Ammon's horn (tissue), 1 donor: ENCODE measurements at places on chromosomes 1 and 21.

DNA sequence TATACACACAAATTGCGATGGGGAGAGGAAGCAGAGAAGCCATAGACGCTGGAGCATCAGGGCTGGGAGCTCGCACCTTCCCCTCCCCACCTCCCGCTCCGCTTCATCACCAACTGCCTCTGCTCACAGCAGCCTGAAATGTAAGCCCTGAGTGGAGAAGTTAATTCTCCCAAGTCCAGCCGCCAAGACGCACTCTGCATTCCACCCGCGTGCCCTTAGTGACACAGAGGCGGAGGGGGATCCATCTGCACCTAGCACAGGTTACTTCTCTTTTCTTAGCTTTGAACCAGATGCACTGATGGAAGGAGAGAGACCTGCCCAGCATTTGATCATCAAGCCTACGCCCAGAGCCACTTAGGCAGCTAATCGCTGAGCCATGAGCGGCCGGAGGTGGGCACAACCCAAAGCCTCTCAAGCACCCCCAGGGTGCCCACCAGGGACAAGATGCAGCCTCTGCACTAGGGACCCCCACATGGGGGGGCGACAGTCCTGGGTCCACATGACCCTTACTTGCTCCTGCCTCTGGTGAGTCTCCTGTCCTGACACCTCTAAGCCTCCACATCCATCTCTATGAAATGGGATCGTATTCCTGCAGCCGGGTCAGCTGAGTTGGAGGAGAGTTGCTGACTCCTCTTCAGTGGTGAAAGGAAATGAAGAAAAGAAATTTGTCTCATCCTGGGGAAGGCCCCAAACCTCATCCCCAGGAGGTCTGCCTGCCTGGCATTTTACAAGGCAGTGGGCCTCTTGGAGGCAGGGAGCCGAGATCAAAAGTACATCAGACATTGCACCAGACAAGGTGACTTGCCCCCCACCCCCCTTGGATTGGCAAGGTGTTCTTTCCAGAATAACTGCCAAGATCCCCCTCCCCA lies 316.2 kb downstream of the MATN1 start:
- DNase-seq, result no peak

DNA sequence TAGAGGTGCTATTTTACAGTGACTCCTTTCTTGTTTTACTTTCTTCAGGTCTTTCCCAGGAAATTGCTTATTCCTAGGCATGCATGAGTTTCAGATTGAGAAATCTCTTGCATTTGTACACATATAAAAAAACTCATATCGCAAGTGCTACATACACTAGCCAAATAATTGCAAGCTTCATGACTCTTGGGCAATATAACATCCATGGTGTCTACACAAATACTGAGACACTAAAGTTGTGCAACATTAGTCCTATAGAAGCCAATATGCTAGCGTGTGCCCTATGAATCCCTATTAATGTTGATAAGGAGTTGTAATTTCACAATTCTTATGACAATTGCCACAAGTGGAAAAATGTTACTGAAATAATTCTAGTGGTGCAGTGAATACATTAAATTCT lies 591.0 kb downstream of the ADGRL2 start:
- no peak for DNase-seq

GRCh38 chr1:70084314-70084915 lies 121.0 kb downstream of the LRRC40 start:
- DNase-seq, result no peak

DNA sequence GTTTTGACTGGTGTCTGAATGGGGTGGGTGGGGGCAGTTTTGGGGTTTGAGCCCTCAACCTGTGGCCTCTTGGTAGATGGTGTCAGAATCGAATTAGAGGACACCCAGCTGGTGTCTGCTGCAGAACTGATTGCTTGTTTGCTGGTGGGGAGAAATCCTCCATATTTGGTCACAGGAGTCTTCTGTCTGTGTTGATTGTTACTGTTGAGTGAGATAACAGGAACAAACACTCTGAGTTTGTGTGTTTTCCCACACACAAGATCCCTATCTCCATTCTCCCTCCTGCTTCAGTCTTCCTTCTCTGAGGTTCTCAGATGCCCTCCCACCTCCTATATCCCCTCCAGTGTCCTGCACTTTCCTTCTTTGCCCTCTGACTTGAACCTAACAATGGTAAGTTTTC lies 19.1 kb upstream of the CGN start:
- no peak for DNase-seq

- DNase-seq, result no peak
Measured at GRCh38 chr1:41361495-41362356, 492 bp downstream of the FOXO6 start.

DNA sequence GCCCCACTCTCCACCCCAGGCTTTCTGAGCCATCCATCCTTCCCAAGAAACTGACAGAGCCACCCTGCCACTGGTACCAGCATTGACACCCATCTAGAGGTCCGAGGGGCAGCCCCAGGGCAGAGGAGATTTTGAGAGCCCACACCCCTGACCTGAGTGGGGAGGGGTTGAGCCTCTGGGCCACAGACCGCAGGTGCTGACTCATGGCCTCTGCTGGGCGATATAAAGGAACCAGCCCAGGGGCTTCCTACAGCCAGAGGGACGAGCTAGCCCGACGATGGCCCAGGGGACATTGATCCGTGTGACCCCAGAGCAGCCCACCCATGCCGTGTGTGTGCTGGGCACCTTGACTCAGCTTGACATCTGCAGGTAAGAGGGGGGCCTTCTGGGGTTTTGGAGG lies at the start of gene PADI4:
PADI4 (plus strand) TSS at position 252 of the 400 bp plus-strand sequence; CDS start at position 278, 26 bp downstream.
- no peak for DNase-seq

DNA sequence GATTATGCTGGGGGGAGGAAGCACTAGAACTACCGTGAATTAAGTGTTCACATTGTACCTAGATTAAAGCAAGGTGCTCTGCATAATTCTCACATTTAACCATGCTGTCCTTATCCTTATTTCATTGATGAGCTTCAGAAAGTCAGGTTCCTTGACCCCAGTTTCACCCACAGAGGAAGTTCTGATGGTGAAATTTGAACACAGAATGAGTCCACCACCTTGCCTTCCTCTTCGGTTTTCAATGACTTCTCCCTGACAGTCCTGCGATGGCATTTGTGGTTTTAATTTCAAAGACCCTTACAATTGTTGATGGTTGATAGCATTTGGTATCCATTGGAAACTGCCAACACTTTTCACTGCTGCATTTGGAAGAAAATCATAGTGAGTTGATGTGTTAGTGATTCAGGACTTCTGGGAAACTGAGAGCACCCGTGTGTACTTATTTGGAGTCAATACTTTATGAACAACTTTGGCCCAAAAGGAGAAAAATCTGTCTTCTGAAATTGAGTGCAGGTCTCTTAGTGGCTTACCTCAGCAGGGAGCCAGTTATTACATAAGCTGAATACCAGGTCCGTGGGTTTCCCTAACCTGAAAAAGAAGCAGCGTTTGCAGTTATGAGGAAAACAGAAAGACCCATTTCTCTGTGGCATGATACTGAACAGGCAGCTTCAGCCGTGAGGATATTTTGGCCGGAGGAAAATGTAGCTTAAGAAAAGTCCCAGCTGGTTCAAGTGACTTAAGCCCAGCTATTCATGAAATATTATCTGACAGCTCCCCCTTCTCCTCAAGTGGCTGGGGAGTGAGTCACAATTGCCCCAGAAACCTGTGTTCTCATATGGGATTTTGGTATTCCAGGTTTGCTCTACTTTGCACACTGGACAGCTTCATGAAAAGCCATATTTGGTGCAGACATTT lies 47.5 kb downstream of the ROR1 start:
- DNase-seq, result no peak

DNA sequence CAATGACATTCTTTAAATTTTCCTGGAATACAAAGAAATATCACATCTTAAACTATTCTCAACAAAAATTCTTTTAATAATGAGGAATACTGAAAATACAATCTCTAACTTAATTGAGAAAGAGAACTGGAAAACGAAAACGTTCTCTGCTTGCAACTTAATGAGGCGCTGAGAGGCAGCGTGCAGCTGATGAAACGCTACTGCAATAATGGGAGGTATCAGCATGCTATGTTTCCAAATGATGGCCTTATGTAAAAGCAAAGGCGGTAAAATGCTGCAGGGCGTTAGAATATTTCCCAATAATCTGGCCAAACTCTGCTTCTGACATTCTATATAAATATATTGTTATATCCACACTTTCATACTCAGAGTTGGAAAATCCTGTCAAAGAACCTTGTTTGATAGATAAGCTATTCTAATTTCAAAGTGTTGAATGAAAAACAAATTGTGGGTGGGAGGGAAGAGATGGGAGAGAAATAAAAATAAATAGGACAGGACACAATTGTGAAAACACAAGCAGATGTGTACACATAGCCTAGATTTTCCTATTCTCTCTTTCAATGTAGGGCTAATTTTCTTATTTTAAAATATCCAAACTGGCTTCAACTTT lies 70.9 kb downstream of the APP start:
- peak; percentile 58 for DNase-seq

DNA sequence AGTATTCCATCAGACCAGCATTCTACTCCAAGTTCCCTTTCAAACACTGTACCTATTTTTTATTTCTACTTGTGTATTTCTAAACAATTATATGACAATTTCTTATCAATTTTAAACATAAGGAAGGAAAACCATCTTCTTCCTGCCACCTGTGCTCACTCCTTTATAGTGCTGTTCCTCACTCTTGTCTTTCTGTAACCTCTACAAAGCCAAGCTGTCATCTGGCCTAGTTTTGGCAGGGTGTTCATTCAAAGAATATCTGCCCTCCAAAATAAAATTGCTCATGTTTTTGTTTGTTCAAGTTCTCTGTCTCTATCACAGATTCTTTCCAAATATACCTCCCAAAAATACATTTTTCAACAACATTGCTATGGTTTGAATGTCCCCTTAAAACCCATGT lies 360.2 kb downstream of the VAV3 start:
- no peak for DNase-seq

DNA sequence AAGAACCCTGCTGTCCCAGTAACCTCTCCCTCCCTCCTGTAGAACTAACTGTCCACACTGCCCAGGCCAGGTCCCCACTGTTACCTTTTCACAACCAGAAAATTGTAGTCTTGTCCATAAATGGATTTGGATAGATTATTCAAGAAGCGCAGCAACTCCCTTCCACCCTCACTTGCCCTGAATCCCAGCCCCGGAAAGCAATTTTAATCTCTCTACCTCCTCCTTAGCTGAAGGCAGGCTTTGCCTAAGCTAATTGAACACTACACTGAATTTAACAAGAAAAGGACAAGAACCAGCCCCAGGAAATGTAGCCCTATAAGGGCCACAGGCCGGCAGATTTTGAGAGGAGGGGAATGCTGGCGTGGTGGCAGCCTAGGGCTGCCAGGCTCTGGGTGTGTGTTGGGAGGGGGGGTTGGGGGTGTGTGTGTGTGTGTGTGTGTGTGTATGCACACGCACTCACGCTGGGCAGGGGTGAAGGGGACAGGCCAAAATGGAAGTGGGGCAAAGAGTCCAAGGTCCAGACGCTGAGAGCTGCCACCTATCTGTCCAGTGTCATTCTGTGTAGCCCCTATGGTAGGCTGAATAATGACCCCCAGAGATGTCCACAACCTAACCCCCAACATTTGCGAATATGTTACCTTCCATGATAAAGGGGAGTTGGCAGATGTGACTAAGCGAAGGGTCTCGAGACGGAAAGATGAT lies 10.8 kb upstream of the IFNGR2 start:
- DNase-seq, result no peak

- DNase-seq, result peak; percentile 70
Measured at GRCh38 chr1:11550664-11551283, 71.8 kb downstream of the DISP3 start.

DNA sequence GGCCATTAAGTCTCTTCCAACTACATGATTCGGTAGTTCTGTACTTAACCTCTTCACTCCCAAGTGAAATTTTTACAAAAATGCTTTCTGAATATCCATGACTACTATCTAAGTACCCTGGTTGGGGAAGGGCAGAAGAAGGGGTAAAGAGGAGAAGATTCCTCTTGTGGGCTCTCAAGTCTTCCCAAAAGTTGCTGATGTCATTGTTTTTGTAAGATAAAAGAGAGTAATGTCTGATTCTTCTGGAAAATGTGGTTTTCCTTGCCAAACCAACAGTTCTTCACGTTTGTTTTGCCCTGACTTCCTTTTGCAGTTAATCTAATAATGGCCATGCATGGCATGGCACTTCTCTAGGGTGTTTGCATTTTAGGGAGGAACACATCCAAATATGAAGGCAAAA lies 34.7 kb upstream of the AK4 start:
- DNase-seq, result no peak

- DNase-seq, result no peak
Measured at GRCh38 chr1:49346767-49347349, 570.2 kb upstream of the BEND5 start.

- no peak for DNase-seq
Measured at GRCh38 chr1:101293461-101294051, 56.7 kb downstream of the S1PR1 start.

DNA sequence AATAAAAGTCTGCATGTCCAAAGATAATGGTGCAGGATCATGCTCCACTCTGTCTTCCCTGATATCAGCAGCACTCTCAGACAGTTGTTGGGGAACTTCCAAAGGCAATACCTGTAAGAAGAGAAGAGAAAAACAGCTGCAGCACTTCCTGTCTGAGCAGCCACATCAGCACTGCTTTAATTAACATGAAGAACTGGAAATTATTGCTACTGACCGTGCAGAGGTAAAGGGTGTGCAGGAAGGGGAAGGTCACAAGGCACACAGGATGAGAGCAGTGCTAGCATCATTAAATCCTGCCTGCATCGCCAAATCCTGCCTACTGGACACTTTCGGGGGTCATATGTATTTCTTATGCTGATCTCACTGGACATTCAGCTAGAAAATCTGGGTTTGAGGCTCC lies 379.0 kb downstream of the LMX1A start:
- DNase-seq, result no peak

DNA sequence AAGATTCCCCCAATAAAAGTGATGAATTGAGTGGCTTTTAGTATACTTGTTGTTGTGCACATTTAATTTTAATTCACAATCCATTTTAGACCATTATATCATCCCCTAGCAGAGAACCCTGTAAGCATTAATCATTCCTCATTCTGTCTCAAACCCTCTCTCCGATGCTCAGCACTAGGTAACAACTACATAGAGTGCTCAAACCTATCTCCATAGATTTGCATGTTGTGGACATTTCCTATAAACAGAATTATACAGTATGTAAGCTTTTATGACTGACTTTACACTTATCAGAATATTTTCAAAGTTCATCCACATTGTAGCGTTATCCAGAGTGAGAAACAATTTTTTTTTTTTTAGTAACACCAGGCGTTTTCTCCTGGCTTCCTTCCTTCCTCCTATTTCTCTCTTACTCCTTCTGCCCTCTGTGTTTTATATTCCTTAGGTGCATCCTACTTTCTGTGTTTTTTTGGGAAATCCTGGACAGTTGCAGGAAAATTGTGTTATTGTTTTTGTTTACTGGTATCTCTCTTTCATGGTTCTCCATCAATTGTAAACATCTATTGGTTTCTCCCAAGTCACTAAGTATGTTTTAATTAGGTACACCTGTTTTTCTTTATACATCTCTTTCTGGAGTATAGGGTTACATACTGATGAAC lies 1528.0 kb upstream of the TPTE start:
- no peak for DNase-seq
